Activated CD8-positive, alpha-beta memory T cell treated with anti-CD3 and anti-CD28 coated beads for 1 hour (primary cell): ENCODE measurements at places on chromosomes 3 and 15.
A peak's percentile ranks its signal among the peaks of the same experiment; 100 is the strongest.

- DNase-seq, result no peak
Measured at GRCh38 chr3:43013743-43014155, 34.6 kb downstream of the GASK1A start.

GRCh38 chr3:122255757-122256439 lies 69.2 kb upstream of the CSTA start:
- DNase-seq, result no peak

GRCh38 chr3:59481776-59482400 lies 432.1 kb upstream of the CFAP20DC start:
- DNase-seq, result no peak

DNA sequence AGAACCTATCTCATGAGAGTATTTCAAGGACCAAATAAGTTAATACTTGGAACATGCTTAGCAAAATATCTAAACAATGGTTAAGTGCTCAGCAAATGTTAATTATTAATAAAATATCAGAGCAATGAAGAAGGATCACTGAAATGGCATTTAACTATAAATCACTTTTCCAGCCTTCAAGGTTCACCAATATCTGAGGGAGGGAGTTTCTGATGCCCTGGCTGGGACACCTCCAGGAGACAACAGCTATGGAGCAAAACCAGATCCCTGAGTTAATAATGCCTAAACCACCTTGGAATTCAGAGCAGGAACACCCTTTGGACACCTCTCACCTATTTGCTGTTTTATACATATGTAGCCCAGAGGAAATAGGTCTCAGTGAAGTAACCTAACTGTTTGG lies 6.4 kb upstream of the FAM174B start:
- DNase-seq, result no peak

DNA sequence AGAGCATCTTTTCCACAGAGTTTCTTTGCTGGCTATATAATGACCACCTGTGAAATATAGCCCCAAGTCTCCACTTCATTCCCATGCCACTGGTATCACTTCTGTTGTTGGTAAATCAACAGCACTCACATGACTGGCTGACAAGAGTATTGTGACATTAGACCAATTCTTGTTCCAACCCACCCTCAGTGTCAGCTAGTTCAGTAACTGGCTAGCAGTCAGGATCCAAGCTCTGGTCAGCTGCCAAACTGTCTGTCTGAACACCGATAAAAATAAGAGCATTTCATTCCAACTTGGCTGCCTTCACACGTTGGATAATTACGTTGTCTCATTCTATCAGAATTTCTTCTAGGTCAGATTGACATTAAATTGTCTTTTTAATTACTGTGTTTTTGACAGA lies 166.5 kb downstream of the USP13 start:
- DNase-seq, result no peak

- DNase-seq, result no peak
Measured at GRCh38 chr3:170642882-170643601, 57.2 kb upstream of the SLC7A14 start.

DNA sequence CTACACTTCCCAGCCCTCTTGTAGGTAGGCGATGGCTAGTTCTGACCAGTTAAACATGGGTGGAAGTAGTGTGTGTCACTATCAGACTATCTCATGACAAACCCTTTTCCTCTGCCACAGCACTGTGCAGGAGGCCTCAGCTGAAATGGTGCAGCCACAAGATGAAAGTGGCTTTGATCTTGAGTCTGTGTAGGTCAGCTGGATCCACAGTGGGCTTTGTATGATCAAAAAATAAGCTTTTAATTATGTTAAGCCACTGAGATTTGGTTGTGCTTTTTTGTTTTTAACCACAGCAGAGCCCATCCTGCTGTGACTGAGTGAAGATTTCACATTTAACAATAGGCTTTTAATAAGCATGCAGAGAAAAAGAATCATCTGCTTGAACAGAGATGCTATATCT lies 19.7 kb downstream of the RCN2 start:
- DNase-seq, result no peak

DNA sequence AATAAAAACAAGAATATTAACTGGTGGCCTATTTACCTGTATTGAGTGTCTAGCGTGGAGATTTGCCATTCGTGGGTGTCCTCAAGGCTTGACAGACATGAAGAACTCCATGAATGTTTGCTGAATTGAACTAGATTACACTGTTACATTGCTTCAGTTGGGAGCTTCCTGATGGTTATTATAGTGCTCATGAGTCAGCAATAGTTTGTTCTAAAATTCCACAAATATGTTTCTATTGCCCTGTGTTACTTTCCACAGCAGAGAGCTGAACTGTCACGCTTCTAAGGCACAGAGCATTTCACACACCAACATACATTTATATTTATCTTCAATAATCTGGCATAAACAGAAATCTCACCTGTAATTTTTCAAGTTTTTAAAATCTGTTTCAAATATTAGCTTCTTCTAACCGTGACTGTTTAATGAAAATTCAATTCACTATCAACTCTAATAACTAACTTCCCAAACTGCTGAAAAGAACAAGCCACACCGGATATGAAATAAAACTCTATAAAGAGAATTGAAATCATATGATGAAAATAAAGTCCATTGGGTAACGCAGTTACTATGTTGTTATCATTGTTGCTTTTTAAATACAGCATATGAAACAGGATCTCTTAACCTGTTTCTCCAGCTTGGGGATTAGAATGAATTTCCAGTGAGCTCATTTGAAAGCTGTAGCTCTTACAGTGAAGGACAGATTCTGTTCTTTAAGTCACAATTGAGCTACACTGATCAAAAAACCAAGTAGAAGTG lies 61.2 kb upstream of the MCF2L2 start:
- DNase-seq, result no peak

DNA sequence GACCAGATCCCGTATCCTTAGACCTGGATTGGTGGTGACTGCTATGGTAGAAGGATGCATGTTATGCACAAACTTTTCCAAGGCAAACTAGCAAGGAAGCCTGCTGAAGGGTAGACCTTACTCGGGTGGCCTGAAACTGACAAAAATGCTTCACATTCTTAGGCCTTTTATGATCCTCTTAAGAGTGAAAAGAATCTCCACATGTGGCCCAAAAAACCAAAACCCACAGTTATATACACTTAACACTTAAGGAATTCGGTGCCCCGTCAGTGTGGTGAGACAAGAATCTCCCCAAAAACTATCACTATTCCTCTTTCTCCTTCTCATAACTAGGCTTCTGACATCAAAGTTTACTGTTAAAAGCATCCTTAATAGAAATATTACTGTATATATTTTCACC lies 130.1 kb upstream of the SOX2 start:
- DNase-seq, result no peak

DNA sequence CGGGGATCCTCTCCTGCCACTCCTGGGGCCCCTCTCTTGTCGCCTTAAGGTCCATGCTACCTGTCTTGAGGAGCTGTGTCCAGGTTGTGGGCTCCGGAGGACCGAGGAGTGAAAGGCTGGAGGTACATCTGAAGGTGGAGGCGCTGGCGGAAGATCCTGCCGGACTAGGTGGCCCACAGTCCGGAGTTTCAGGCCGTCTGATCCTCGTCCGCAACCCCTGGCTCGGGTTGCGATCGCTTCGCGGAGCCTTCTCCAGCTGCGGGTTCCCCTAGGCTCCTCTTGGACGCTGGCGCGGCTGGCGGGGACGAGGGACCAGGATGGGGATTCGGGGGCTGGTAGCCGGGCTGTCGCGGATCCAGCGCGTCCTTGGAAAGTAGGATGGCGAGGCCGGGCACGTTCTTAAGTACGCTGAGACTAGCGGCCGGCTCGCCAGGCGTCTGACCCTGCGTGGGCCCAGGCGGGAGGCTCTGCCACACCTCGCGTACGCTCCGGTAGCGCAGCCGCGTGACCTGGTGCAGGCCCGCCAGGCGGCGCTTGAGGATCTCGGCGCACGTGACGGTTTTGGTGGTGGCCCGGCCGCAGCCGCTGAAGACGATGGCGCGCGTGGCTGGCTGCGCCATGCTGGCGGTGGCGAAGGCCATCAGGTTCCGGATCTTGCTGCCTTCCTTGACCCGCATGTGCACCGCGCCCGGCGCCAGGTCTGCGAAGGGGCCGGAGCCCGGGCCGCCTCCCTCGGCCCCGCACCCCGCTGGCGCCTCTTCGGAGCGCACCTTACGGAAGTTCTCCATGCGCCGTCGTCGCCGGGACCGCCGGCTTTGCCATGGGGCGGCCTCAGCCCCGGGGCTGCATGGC lies 550 bp downstream of the RPP25 start:
- DNase-seq, result peak; percentile 53

GRCh38 chr3:72003936-72004335 lies 219.0 kb upstream of the PROK2 start:
- DNase-seq, result no peak

DNA sequence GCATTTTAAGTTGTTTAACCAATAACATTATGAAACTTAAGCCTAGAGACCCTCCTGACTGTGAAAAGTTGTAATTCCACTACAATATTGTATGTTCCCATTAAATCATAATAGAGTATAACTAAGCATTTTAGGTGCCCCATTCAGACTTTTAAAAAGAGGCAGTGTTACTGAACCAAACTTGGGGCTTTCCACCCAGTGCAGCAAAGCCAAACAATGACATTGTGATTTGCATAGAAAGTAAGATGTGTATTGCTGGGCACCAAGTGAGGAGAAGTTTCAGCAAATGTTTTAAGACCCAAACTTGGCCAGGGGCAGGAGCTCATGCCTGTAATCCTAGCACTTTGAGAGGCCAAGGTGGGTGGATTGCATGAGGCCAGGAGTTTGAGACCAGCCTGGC lies 706.2 kb downstream of the GRM7 start:
- no peak for DNase-seq

DNA sequence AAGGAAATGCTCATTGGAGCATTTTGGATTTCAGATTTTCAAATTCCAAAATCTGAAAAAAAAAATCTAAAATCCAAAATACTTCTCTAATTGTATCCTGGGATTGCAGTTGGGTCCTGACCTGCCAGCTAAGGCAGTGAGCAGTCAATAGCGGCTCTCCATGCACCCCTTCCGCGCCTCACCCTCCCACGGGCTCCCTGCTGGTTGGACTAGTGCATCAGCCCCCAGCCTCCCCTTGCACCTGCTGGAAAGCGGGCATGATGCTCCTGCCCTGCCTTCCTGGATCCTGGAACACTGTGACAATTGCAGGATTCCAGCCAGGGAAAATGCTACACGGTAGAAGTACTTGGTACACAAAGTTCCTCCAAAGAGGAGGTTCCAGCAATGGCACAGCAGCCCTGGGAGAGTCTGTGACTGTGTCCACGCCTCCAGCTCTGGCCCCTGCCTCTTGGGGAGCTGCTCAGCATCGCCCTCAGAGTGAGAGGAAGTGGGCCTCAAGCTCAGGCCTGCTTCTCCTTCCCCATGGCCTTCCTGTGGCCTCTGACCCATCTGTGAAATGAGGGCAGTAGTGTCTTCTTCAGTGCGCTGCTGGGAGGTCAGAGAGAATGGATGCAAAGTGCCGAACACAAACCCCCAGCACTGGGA lies 39.5 kb upstream of the CHRNB4 start:
- no peak for DNase-seq

DNA sequence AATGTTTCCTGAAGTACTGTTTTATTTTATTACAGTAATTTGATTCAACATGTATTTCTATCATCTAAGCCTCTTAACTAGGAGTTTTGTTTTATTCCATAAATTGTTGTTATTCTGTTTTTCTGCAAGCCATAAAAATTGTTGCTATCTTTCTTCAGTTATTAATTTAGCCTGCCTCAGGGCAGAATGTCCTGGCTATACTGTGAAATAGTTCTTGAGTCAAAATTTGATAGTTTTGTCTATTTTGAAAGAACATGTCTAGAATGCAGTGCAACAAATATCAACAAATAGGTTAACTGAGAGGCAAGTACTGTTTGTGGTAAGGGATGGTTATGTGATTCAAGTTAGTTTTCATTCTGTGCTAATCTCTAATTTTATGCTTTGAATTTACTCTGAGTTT lies 63.9 kb downstream of the PPARG start:
- DNase-seq, result no peak

DNA sequence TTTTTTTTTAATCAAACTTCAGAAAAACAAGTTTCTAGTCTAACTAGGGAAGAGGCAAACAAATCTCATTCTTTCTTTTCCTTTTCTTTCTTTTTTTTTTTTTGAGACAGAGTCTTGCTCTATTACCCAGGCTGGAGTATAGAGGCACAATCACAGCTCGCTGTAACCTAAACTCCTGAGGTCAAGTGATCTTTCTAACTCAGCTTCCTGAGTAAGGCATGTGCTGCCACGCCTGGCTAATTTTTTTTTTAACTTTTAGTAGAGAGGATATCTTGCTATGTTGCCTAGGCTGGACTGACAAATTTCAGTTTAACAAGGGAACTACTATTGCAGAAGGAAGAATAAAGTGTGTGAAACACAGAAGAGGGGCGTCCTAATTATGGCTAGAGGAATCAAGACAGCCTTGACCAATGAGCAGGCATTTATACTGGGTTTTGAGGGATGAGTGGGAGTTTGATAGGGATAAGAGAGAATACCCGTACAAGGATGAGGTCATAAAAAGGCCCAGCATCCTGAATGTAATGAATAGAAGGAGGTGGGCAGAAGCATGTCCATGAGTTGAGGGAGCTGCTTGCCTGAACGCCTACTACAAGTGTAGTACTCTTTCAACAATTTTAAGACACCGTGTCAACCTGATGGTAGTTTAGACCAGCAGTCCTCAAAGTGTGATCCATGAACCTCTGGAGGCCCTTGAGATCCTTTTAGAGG lies 6.7 kb upstream of the ZFAND6 start:
- no peak for DNase-seq

DNA sequence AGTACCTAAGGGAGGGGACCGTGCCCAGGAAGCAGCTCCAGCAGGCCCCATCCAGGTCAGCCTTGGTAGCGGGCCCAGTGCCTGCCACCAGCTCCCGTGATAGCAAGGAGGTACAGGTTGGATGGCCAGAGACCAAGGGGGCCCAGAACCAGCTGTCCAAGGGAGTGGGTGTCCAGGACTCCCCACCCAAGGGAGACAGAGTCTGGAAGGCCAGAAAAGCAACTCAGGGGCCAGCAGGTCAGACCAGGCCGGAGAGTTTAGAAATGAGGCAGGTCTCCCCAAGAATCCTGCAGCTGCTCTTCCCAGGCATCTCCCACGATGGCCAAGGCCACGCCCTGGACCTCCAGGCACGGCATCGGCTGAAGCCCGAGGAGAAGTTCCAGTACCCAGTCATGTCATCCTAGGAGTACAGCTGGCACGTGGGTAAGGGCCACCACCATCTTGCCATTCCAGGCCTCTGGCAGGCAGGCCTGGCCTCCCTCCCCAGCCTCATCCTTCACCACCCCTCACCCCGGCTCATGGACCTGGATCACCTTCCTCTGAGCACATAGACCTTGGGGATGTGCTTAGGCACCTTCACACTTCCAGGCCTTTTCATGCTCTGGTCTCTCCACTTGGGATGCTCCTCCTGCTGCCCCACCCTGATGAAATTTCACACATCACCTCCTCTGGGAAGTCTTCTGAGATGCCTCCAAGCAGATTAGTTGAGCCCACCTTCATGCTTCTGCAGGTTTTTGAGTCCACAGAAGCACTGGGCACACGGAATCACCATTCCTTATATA lies 30.5 kb downstream of the DNASE1L3 start:
- DNase-seq, result no peak

GRCh38 chr3:191987831-191988350 lies 526.9 kb downstream of the PYDC2 start:
- no peak for DNase-seq

GRCh38 chr15:47846876-47847275 lies 129.6 kb downstream of the SEMA6D start:
- no peak for DNase-seq

GRCh38 chr3:115595611-115596275 lies 27.6 kb upstream of the GAP43 start:
- no peak for DNase-seq
